Peyer's patch (tissue), 4 donors: ENCODE measurements at places on chromosomes 1 and 21.
A peak's percentile ranks its signal among the peaks of the same experiment; 100 is the strongest.

DNA sequence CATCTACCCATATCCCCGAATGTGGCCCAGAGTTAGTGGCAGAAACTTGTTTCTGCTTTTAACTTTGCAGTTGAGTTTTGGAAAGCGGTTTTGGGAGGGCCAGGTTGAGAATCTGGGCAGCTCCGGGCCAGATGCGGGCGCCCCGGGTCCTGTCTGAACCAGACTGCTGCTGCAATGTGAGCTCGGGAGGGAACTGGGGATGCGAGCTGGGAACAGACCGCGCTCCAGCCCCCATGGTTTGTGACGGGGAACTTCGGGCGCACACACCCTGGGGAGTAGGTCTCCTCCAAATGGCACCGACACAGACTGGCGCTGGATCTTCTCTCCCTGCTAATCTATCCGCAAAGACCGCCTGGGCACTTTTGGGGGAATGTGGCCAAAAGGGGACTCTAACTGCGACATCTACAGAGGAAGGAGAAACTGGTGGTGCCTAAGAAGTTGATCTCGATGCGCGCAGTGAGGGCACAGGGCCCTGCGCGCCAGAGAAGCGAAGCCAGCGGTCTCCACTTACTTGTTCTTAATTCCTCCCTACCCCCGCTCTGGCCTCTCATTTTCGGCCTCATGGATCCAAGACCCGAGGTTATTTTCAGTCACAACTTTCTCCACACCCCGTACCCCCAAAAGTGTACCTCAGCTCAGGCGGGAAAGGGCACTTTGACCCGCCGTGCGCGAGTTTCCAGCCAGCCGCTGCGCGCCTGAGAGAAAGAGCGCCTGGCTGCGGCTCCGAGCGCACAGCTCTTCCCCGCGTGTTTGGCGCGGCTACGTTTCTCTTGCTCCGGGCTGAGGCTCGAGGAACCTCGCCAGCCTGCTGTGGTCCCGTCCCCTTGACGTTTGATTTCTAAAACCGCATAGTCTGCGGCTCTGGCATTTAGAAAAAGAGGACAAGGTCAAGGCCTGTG is 411.0 kb upstream of the ESRRG start:
- no peak for DNase-seq

DNA sequence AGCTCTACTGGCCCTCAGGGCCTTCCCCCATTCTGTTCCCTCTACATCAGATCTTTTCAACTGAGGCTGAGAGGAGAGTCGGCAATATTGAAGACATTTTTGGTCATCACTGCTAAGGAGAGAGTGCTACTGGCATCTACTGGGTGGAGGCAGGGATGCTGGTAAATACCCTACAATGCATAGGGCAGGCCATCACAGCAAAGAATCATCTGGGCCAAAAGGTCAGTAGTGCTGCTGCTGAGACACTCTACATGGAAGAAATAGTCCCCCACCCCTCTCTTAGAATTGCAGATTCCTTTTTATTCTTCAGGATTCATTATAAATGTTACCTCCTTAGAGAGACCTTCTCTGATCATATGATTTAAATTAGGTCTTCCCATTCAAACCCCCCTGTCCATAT is 94.3 kb downstream of the JAK1 start:
- no peak for DNase-seq

DNA sequence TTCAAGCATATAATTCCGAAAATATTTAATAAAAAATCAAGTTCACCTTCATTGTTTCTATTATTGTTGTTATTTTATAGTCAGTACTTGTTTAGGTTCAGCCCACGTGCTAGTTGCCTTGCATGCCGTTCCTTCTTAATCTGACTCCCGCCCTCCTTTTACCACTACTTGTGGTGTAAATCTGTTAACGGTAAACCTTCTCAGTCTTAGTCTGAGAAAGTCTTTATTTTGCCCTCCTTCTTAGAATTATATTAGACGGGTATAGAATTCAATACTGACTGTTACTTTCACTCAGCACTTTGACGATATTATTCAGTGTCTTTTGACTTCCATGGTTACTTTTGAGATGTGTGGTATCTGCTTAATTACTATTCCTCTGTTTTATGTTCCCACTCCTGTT is 104.8 kb downstream of the RGL1 start:
- DNase-seq: no peak

- no peak for DNase-seq
Measured at GRCh38 chr1:246533371-246533905, 26.4 kb upstream of the SMYD3 start.

- no peak for DNase-seq
Measured at GRCh38 chr1:243378669-243379068, 122.8 kb downstream of the SDCCAG8 start.

GRCh38 chr21:45266518-45267389 is 20.9 kb downstream of the POFUT2 start:
- peak; percentile 59 for DNase-seq

GRCh38 chr1:207810173-207810572 is 58.3 kb downstream of the CD46 start:
- DNase-seq: no peak

DNA sequence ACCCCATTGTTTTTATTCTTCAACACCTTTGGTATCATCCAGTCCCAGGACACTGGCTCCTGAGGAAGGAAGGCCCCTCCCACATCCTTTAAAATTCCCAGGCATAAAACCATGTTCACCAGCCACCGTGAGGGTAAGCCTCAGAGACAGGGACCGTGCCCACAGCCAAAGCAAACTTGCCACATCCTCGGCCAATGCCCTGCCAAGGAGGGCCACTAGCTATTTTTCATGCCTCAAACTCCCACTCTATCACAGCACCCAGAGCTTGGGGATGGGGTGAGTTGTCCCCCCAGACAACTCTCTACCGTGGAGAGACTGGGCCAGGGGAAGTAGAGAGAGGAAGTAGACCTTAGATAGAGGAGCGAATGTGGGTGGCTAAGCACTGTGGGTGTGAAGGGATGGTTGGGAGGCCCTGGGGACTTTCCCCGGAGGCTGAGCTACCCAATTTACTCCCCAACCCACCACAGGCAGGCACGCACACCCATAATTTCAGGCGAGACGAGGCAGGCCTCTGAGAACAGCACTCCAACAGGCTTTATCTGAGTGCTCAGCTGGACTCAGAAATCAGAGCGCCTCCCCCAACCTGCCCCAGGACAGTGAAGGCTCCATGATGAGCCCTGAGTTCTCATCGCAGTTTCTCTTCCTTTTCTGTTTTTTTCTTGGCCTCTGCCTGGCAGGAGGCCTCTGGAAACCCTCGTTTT is 15.9 kb upstream of the BTG2 start:
- peak; percentile 88 for DNase-seq

GRCh38 chr1:108041360-108042142 is 76.6 kb upstream of the VAV3 start:
- no peak for DNase-seq

- no peak for DNase-seq
Measured at GRCh38 chr1:178540646-178541045, 27.7 kb downstream of the TEX35 start.

- peak; percentile 18 for DNase-seq
Measured at GRCh38 chr1:23927097-23927496, 13.9 kb upstream of the CNR2 start.

- peak; percentile 60 for DNase-seq
Measured at GRCh38 chr1:167935216-167936067, 1.0 kb upstream of the DCAF6 start.
